Glutamatergic neuron (in vitro differentiated cells): ENCODE measurements at places on chromosomes 5 and 9. TPM values are rescaled to one million over a fixed set of nuclear protein-coding genes. Genes with fewer than 3 reads are reported as not detected.

Gene FBXL7
- total RNA-seq = 25.3 TPM

Gene DDX4
- total RNA-seq = 0.27 TPM

DNA sequence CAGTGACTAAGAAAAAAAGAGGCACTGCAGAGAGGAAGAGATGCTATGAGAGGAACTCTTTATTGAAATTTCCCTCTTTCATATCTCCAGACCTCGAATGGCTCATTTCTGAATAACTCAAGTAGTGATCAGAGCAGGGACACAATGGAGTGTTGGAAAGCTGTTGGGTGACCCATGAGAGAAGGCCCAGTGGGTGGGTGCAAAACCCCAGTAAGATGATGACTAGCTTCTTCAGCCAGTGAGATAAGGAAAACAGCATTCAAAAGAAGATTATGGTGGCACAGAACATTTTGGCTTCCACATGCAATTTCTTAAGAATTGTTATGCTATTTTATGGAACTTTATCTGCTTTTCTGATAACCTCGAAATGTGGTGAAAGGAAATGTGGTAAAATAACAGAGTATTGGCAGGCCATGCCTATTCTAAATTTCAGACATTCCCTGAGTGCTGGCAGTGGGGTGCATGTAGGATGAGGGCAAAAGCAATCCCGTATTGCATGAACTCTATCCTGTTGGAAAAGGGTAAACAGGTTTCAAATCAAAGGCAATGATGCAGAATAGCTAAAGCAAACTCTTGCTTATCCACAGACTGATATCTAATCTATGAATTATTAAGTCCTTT, 128.0 kb upstream of the KLF9 start:
- no peak for DNase-seq

GRCh38 chr5:72955143-72955767, 586 bp upstream of the FCHO2 start:
- peak; percentile 54 for DNase-seq

DNA sequence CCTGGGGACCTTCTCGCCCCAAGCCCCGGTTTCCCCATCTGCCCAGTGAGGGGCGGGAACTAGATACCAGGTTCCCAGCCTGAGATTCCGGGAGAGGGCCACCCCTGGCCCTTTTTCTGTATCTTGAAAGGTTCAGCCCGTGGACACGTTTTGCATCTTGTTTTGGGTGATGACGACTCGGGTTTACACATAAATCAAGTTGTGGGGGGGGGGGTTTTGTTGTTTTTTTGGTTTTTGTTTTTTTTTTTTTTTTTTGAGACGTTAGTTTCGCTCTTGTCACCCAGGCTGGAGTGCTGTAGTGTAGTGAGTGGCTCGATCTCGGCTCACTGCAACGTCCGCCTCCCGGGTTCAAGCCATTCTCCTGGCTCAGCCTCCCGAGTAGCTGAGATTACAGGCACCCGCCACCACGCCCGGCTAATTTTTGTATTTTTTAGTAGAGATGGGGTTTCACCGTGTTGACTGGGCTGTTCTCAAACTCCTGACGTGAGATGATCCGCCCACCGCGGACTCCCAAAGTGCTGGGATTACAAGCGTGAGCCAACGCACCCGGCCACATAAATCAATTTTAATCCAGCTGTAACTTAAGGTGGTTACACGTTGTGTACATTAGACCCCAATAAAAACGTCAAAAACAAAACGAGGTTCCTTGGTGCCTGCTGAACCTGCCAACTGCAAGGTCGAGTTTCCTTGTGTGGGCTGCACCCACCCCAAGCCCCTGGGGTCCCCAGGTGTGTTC, 1.1 kb upstream of the BRD3 start:
- DNase-seq = peak; percentile 13

DNA sequence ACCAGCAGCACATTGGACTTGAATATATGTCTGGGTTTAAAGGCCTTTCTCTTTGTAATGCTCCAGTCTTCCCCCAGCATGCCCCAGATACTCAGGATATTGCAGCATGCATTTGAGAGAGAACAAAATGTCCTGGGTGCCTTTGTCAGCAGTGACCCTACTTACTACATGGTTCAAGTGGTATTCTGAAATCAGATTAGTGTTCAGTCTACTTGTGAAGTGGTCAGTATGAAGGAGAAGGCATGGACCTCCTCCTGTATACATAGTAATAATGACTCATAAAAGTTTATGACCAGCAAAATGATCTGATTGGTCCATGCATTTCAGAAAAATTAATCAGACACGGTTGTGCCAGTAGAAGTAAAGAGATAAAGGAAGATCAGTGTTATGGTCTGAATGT, 25.4 kb downstream of the GPR21 start:
- no peak for DNase-seq

- no peak for DNase-seq
These were observed 149.8 kb downstream of the NR2F1-AS1 start for GRCh38 chr5:93431250-93431649.
